ENCODE measurements at places on chromosomes 5 and 9.

- no peak for DNase-seq
These were observed 473.6 kb downstream of the AGTPBP1 start for GRCh38 chr9:85268131-85268530.

GRCh38 chr9:81574405-81574804, 114.9 kb downstream of the TLE1 start:
- DNase-seq: no peak

- no peak for DNase-seq
These were observed 5.1 kb upstream of the RAB14 start for GRCh38 chr9:121206516-121207370.

GRCh38 chr9:71333321-71333720, 211.9 kb upstream of the TRPM3 start:
- DNase-seq: no peak

DNA sequence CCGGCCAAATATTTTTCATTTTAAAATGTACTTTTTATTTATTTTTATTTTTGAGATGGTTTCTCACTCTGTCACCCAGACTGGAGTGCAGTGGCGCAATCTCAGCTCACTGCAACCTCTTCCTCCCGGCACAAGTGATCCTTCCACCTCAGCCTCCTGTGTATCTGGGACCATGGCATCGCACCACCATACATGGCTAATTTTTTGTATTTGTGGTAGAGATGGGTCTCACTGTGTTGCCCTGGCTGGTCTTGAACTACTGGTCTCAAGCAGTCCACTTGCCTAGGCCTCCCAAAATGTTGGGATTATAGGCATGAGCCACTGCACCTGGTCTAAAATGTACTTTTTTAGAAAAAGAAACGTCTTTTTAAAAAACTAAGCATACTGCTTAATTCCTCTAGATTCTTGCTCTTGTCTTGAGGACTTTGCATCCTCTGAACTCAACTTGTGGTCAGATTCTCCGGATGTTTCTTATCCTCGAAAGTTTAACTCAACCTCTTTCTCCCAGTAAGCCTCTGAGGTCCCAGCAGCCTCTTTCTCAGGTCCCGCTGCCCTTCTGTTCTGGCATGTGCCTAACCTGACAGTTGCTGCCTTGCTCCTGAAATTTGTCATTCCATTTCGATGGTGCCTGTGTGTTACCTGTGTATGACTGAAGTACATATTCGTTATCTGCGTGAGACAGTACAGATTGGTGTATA, 63.0 kb downstream of the TRIO start:
- no peak for DNase-seq

- no peak for DNase-seq
These were observed 191.1 kb downstream of the MAT2B start for GRCh38 chr5:163696579-163696887.

All from NCI-H1930 (cell line).